Activated naive CD8-positive, alpha-beta T cell treated with anti-CD3 and anti-CD28 coated beads, Interleukin-2, amount 10 ng/mL, durations not matched to agents 7 days and 5 days (primary cell): ENCODE measurements at places on chromosomes 3 and 15.
A peak's percentile ranks its signal among the peaks of the same experiment; 100 is the strongest.

- DNase-seq: no peak
Observed at GRCh38 chr3:122785231-122785630, 8.4 kb downstream of the HSPBAP1 start.

GRCh38 chr3:178318340-178318739 is 217.9 kb upstream of the KCNMB2 start:
- no peak for DNase-seq

GRCh38 chr3:68817243-68817642 is 115.1 kb downstream of the TAFA4 start:
- no peak for DNase-seq

DNA sequence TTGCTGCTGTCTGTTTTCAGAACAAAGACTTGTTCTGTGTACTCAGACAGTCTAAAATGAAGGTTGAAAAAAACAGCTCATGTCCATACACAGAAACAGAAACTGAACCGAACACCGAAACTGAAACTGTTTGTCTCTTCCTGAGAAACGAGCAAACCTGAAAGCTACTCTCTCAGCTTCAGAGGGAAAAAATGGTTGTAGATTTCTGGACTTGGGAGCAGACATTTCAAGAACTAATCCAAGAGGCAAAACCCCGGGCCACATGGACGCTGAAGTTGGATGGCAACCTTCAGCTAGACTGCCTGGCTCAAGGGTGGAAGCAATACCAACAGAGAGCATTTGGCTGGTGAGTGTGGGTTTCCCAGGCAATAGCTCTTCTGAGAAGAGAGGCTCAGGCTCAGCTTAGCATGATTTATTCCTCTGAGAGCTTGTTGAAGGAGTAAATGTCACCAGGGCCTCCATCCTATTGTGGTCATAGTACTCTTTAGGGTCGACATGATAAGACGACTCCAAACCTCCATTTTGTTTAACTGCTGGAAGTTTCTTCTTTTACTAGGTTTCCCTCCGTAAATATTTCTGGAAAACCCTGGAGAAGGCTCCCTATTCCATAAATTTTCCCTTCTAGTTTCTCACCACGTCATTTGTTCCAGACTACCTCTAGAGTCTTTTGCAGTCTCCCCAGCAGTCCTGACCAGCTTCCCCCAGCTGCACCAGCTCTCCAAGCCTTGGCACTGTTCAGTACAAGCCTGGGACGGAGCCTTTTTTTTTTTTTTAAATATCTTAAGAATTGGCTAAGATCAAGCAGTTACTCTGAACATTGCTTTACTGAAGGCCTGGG is at the start of gene RTP4:
RTP4 (plus strand) TSS at position 135 of the 838 bp plus-strand sequence; CDS start at position 192, 57 bp downstream.
- peak; percentile 63 for DNase-seq

- no peak for DNase-seq
Observed at GRCh38 chr3:129593230-129593594, 13.3 kb downstream of the PLXND1 start.

GRCh38 chr3:189652042-189652441 is 20.9 kb downstream of the TP63 start:
- no peak for DNase-seq

DNA sequence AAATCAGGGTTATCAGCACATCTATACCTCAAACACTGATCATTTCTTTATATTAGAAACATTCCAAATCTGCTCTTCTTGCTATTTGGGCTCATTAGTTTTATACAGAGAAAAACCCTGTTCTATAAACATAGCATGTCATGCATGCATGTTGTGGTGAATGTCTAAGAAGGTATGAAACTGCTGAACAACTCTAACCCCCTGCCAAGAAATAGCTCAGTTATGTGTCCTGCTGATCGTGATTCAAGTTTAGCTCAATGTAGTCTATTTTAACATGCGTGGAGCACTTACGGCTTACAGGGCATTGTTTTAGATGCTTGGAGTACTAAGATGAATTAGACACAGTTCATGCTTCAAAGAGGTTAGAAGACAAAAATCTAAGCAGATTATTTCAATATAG is 35.8 kb downstream of the MYH15 start:
- no peak for DNase-seq

DNA sequence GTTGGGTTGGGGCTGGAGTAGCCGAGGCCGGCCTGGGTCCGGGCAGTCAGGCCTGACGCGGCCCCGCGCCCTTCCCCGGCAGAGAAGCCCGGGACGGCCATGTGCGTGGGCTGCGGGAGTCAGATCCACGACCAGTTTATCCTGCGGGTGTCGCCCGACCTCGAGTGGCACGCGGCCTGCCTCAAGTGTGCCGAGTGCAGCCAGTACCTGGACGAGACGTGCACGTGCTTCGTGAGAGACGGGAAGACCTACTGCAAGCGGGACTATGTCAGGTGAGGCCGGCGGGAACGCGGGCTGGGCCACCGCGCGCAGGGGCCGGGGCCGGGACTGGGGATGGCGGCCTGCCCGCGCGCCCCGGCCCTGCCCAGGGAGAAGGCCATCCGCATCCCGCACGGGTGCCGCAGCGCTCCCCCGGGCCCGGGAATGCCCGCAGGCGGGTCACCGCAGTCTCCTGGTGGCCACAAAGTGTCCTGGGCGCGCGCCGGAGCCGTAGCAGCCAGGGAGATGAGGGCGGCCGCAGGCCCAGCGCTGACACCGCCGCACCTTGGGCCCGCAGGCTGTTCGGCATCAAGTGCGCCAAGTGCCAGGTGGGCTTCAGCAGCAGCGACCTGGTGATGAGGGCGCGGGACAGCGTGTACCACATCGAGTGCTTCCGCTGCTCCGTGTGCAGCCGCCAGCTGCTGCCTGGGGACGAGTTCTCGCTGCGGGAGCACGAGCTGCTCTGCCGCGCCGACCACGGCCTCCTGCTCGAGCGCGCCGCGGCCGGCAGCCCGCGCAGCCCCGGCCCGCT is 1.3 kb downstream of the ISL2 start:
- DNase-seq: peak; percentile 54

DNA sequence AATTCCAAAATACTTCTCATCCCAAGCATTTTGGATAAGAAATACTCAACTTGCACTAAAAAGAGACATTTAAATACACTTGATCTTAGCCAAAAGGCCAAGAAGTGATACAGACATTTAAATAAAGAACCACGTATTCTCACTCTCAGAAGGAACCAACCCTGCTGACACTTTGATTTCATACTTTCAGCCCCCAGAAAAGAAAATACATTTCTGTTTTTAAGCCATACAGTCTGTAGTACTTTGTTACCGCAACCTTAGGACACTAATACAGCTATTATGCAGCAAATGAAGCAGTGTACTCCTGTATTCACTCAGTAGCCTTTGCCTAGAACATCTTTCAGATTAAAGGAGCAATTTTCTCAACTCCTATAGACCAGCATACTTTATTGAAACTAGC is 86.7 kb downstream of the TBC1D5 start:
- no peak for DNase-seq

DNA sequence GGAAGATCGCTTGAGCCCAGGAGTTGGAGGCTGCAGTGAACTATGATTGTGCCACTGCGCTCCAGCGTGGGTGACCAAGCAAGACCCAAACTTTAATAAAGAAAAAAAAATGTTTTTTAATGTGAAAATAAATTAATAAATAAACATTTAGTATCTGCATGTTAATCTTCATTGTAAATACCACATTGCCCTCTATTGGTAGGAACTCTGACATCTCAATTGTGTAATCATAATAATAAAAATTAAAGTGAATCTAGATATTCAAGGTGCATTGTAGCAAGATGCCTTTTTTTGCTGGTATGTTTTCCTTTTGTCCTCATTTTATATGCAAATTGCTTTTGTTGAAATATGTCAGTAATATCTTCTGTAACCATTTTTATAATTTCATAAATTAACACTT is 95.0 kb upstream of the LIMD1 start:
- no peak for DNase-seq

DNA sequence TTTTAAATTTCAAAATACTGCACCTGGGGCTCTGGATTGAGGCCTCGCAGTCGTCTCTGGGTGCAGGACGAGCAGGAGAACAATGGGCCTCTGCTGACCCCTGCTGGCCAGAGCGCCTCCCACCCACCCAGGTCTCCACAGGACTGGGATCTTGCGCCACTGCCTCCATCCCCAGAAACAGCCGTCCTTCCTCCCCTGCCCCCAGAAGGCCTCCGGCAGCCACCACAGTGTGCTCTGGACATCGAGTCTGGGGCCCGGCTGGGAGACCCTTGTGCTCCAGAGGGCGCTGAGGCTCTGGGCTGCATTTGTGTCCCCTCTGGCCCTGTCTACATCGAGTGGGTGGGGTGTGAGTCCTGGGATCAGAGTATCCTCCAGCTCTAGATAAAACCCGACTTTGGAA is 6.7 kb upstream of the ACSBG1 start:
- DNase-seq: peak; percentile 88

- no peak for DNase-seq
Observed at GRCh38 chr3:16058521-16058920, 116.0 kb upstream of the GALNT15 start.

DNA sequence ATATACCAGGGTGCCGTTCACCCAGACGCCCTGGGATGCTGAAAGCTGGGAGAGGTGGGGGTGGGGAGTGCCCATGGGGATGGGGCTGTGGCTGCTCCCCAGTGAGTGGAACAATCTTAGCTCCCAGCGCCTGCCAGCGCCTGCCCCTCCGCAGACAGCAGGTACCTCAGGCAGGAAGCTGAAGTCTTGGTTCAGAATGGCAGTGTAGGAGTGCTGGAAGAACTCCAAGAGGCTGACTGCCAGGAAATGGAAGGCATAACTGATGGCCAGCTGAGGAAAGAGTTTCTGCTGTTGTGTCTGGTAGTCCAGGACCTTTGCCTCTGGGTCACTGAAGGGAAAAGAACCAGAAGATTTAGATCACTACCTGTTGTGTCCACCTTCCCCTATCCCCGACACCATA is 8.4 kb downstream of the ACOX2 start:
- no peak for DNase-seq

- DNase-seq: no peak
Observed at GRCh38 chr3:130395331-130395730, 49.9 kb downstream of the COL6A5 start.

DNA sequence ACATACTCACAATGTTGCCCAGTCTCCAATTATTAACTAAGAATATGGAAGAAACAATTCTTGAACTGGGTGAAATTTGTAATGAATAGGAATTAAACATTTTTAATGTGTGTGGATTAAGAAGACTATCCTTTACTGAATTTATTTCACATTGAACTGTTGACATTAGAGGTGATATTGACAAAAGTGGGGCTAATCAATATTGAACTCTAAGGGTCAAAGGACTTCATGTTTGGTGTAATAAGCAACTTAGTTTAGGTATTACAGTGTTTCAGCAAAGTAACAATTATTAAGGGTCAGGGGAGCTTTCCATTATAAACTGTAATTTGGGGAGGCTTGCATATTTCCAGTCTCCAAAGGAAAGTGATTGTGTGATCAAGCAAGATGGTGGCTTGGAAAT is 16.2 kb upstream of the NANOGP8 start:
- no peak for DNase-seq

DNA sequence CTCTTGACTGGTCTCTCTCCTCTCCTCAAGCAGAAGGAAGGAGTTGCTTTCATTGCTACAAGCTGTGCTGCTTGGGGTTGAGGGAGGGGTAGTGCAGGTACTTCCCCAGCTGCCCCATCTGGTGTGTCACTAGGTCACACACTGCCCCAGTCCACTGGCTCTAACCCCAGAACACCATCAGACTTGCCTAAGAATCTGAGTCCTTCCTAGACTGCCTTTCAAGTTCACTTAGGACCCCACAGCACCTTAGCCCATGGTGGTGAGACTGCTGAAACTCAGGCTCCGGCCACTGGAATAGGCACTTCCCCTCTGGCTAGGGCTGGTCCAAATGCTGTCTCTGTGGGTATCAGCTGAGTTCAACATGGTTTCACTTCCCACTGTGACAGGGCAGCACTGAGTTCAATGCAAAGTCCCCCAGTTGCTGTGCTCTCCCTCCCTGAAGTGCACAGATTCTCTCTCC is 279.7 kb upstream of the GOLGA6L4 start:
- no peak for DNase-seq

- no peak for DNase-seq
Observed at GRCh38 chr15:98981851-98982722, 25.5 kb downstream of the PGPEP1L start.

- no peak for DNase-seq
Observed at GRCh38 chr3:44013967-44014366, 227.7 kb upstream of the TOPAZ1 start.

DNA sequence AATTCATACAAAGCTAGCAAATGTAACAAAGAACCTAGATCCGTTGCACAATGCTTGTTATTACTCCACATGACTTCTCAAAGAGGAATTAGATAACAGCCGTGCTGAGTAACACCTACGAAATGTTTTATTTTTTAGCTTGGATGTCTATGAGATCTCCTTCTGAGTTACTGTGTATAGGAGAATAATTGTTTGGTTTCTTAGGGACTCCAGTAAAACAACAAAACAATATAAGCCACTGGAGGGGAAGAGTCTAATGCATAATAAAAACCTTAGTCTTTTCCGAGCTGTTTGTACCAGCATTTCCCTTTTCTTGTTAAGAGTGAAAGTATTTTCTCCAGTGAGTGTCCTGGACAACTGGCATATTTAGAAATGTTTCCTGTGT is 15.6 kb downstream of the SNAP23 start:
- DNase-seq: no peak

GRCh38 chr3:43766672-43767465 is 76.1 kb downstream of the ABHD5 start:
- no peak for DNase-seq

DNA sequence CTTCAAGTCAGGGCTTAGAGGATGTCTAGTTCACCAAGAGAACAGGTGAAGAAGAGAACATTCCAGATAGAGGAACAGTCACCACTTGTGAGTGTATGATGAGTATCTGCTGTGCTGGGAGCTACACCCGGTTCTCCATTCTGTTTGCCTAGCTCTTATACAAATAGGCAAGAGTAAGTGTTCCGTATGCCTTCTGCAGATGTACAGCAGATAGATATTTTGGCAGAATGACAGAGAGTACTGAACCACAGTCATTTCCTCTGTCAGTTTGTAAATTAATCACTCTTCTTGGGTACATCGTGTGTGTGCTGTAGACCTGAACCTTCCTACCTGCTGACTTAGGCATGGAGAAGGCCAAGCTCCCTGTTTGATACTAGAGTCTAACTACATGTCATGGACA is 108.3 kb upstream of the CTDSPL start:
- DNase-seq: no peak

DNA sequence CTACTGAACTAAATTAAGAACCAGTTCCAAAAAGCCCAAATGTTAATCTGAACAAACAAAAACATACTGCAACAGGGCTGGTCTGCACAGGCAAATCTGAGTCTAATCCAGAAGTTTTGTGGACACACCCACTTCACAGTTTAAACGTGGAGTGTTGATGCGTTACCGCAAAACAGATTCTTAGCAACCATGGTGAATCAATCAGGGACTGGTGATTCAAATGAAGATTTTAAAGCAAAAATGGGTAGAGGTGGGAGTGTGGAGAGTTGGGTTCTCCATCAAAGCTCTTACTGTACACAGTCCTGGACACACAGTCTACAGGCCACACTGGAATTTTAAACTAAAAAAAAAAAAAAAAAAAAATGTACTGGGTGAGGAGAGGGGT is 5.2 kb downstream of the ANXA2 start:
- no peak for DNase-seq

GRCh38 chr3:11672363-11672762 is 28.6 kb upstream of the VGLL4 start:
- no peak for DNase-seq

- no peak for DNase-seq
Observed at GRCh38 chr3:140243575-140243974, 308.6 kb downstream of the CLSTN2 start.
